Right cardiac atrium (tissue), 5 donors: ENCODE measurements at places on chromosomes 2 and 18.

- no peak for DNase-seq
These were observed 69.2 kb downstream of the LONRF2 start for GRCh38 chr2:100252811-100253698.

- no peak for DNase-seq
These were observed 95.0 kb downstream of the HDAC4 start for GRCh38 chr2:239305771-239306170.

GRCh38 chr18:37231251-37231650 is 334.3 kb downstream of the CELF4 start:
- DNase-seq: no peak

- DNase-seq: no peak
These were observed 5.1 kb upstream of the ASB1 start for GRCh38 chr2:238421695-238422035.

GRCh38 chr2:96233880-96234316 is 25.3 kb upstream of the STARD7 start:
- DNase-seq: no peak

DNA sequence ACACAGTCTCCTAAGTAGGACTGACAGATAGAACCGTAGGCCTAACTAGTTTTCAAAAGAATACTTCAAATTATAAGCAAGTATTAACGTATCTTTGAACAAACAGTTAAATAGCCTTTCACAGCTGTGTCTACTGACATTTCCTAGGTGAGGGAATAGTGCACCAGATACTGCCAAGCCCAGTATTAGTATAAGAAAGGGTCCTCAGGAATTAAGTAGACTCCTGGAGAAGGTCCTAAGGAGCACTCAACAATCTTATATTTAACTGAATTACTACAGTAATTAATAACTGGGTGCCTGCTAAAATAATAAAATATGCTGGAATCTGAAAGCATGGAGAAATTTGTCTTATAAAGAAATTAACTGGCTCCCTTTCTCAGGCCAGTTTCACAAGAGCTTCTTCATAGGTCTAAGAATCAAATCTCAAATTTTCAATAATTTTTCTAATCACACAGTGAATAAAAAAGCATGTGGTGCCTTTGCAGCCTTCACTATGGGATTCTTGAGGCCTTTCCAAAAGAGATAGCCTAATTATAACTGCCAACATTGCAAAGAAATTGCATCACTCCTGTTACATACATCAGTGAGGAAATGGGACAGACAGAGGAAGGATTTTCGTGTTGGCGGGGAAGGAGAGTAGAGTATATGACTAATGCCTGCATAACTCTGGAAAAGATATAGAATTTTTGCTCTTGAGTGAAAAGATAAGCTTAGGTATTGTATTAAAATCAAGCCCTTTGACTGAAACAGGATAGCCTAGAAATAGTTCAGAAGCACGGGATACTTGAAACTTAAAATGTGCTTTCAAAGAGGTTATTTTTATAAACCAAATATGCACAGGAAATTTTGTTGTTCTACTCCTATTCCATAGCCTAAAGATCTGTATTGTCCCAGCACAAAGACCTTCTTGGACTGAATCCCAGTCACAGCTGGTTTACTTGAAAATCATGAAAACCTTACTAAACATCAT is 228.6 kb upstream of the STK17B start:
- DNase-seq: no peak

DNA sequence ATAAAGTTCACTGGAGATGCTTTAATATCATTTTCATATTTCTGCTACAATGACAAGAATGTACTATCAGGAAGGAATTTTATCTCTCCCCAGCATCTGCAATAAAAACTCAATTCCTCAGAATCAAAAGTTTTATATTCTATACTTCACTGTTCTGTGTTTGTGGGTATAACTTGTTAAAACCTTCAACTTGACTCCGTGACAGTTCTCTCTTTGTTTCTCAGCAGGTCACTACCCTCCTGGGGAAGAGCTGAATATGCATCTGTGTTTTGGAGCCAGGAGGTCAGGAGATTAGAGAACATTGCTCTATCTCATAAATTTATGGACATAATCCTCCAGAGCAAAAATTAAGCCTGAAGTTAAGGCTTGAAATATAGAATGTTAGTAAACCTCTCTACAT is 411.4 kb downstream of the TRIB2 start:
- DNase-seq: no peak

DNA sequence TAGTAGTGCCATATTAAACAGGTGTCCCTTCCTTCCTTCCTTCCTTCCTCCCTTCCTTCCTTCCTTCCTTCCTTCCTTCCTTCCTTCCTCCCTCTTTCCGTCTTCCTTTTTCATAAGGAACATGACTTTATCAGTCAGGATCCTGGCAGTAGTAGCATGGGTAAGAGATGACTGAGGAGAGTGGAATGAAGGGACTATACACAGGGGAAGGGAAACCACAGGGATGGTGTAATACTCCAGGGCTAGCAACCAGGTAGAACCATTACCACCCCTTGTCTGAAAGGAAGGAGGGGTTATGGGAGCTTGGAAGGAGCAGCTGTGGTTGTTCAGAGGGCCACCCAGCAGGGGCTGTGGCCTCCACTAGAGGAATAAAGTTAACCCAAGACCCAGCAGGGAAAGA is 23.2 kb upstream of the KDM3A start:
- DNase-seq: no peak

DNA sequence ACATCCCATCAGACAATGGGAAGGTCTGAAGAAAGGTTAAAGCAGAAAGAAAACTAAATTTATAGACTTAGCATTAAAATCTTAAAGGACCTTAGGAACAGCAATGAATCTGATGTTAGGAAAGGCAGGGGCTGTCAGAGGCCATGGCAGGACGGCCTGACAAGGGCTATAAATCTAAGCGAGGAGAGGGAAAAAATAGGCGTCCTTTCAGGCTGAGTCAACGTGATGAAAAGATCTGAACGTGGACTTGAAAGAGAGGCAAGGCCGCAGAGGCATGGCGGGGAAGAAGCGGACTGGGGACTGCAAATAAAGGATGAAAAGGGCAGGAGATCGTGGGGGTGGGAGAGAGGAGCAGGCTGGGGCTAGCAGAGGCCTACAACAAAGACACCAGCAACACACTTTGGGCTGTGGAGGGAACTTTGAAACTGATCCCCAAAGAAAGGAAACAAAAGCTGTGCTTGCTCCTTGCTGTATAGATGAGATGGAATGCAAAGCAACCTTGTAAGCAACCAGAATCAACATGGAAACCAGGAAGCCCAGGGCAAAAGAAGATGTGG is 145.6 kb downstream of the NRP2 start:
- no peak for DNase-seq

GRCh38 chr2:239693761-239694415 is 293.1 kb upstream of the HDAC4 start:
- DNase-seq: no peak
